ENCODE measurements at places on chromosomes 4 and X.

- DNase-seq: peak; percentile 83
These were observed 23.5 kb downstream of the CHM start for GRCh38 chrX:86023811-86024210.

DNA sequence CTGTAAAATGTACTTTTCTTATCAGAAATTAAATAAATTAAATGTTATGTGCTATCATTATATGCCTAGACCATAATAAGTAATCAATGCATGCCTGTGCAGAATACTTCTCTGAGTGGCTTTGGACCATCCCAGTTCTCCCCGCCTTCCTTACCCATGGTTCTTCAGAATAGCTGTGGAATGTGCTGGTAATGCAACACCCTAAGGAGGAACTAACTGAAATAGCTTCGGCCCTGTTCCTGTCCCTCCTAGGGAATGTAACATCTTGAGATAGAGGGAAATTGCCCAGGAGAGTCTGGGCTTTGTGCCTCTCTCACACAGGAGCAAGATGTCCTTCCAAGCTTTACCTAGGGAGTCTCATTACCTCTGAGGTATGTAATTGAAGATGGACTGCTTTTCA lies 693.6 kb upstream of the HS3ST1 start:
- peak; percentile 40 for DNase-seq

- DNase-seq: no peak
These were observed 31.9 kb downstream of the SLC16A2 start for GRCh38 chrX:74453178-74453577.

DNA sequence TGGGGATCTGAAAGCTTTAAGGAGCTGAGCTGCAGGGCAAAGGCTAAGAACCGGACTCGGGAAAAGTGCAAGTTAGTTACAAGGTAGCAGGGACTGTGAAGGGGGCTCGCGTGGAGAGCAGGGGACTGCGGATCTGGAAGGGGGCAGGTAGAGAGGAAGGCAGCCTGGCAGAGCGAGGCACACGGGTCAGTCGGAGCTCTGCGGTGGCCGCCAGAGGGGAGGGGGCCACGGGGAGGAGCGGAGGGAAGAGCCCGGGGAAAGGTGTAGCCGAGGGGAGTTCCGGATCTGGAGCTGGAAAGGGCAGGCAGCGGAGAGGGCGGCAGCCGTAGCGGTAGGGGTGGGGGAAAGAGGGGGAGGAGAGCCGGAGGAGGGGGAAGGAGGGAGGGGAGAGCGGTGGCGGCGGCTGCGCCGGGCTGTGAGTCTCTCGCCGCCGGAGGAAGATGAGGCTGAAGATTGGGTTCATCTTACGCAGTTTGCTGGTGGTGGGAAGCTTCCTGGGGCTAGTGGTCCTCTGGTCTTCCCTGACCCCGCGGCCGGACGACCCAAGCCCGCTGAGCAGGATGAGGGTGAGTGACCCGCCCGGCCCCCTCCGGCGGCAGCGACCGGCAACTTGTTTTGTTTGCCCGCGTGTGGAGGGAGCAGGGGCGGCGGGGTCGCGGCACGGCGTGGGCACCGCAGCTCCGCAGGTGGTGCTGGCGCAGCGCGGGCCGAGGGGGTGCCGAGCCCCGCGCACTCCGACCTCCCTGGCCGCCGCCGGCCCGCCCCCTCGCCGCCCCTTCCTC lies at the start of gene GALNT7:
Gene GALNT7 (plus strand): TSS at position 416 of the 782 bp plus-strand sequence. CDS start 25 bp downstream, at position 441.
- peak; percentile 36 for DNase-seq

DNA sequence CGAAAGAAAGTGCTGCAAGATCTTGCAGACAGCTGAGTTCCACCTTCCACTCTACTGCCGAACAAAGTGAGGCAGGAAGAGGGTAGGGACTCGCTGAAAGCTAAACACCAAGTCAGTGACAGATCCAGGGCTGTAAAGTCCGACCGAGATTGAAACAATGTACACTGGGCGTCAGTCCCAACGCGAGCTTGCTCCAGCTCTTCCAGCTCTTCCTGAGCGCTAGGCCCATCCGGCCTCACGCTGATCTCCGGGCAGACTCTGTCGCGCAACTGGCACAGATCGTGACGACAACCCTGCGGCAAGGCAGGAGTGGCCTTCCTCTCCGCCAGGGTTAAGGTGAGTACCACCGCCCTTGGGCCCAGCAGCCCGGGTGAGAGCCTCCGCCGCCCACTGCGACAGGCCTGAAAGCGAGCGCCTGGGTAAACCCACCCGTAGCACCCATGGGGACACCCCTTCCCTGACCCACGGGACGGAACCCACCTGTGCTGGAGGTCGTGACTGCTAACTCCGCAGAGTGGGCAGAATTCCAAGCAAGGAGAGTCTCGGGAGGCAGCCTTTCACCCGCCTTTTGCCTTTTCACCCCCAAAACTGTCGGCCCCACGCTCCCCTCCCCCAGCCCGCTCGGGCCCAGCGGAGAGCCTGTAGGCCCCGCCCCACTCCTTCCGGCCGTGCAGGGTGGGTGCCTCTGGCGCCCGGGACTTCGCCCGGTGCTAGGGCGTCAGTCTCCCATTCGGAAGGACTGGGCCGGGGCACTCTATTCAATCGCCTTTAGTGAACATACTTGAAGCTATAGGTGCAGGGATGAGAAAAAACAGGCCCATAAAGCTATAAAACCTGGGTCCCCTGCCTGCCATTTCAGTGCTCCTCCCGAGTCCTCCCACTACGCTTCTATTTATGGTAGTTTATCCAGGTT lies at the start of gene TMLHE:
Gene TMLHE (minus strand): TSS at position 641 of the 913 bp plus-strand sequence. CDS start 67,676 bp downstream, outside the sequence.
- DNase-seq: peak; percentile 47

DNA sequence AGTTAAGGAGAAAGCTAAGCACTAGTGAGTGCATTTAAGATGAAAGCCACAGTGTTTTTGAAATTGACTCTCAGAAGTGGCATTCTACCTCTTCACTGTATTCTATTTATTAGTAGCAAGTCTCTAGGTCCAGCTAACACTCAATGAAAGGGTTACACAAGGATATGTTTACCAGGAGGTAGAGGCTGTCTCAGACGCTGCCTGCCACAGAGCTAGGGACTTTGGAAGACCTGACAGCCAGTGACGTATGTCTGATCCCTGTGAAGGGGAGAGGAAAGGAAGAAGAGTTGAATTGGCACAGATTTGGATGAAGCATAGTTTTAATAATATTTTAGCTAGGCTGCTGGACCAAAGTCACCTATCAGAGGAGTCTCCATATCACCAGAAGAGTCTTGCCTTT lies 36.5 kb upstream of the KLHL2 start:
- no peak for DNase-seq

GRCh38 chr4:11701966-11702725 lies 273.5 kb upstream of the HS3ST1 start:
- no peak for DNase-seq

GRCh38 chr4:38366456-38366855 lies 297.5 kb upstream of the KLF3 start:
- DNase-seq: no peak

- DNase-seq: no peak
These were observed 51.3 kb upstream of the SPRY1 start for GRCh38 chr4:123345137-123345934.

- DNase-seq: no peak
These were observed 64.0 kb upstream of the VCX2 start for GRCh38 chrX:8235026-8235425.

DNA sequence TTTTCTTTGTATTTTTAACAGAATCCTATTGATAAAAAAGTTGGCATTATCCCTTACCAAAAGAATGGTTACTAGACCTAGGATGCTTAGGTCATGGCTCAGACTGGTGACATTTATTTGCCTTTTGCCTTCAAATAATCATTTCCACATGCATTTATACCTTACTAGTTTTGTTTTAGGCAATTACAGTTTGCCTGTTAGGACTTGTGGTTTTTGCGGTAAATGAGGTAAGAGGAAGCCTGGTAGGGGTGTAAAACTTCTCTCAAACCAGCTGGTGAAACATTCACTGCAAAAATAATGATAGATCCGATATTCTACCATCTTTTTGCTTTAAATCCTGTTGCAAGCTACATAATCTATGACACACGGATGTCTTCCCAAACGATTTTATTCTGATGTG lies 12.1 kb downstream of the LAMP2 start:
- no peak for DNase-seq

GRCh38 chrX:28706964-28707363 lies 119.7 kb downstream of the IL1RAPL1 start:
- no peak for DNase-seq

- peak; percentile 31 for DNase-seq
These were observed 22.0 kb upstream of the SMIM31 start for GRCh38 chr4:164731827-164732474.

DNA sequence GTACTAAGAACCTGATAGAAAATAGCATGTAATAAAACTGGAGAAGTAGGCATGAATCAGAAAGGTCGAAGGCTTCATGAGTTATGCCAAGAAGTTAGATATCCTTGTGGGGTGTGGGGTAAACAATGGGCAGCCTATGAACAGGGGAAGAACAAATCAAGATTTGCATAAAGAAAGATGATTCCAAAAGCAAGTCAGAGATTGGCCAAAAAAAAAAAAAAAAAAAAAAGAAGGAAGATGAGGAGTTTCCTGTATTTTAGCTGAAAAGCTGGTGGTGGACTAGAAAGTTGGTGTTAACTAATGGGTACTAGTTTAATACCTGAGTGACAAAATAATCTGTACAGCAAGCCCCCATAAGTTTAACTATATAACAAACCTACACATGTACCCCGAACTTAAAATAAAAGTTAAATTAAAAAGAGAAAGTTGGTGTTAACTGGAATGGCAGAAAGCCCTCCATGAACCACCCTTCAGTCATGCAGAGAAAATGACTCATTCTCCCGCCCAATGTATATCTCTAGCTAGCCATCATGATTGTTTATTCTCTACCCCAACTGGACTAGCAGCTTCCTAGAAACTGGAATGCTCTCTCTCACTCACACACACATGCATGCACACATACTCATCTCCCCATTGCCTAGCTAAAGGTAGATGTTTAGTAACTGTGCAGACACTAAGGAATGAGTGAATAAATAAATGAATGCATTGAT lies 41.7 kb downstream of the ATP11C start:
- peak; percentile 35 for DNase-seq

DNA sequence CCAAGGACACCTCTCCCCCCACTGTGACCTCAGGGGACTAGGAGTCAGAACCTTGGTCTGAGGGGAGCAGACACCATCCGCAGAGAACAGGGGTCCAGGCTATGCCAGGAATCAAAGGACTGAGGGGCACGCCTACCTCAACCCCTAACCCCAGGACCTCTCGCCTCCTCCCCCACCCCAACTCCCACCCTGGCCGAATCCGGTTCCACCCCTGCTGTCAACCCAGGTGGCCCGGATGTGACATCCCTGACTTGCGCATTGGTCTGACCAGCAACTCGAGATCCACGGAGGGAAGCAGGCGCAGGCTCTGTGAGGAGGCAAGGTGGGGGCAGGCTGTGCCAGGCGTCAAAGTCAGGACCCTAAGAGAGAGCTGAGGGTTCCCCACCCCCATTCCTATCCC lies 468 bp upstream of the MAGEA4 start:
- no peak for DNase-seq

GRCh38 chrX:109886122-109886761 lies 116.7 kb upstream of the TMEM164 start:
- DNase-seq: peak; percentile 65

GRCh38 chr4:118589471-118590055 lies 95.6 kb upstream of the METTL14 start:
- no peak for DNase-seq

GRCh38 chrX:4397471-4397870 lies 684.0 kb upstream of the PRKX start:
- no peak for DNase-seq

DNA sequence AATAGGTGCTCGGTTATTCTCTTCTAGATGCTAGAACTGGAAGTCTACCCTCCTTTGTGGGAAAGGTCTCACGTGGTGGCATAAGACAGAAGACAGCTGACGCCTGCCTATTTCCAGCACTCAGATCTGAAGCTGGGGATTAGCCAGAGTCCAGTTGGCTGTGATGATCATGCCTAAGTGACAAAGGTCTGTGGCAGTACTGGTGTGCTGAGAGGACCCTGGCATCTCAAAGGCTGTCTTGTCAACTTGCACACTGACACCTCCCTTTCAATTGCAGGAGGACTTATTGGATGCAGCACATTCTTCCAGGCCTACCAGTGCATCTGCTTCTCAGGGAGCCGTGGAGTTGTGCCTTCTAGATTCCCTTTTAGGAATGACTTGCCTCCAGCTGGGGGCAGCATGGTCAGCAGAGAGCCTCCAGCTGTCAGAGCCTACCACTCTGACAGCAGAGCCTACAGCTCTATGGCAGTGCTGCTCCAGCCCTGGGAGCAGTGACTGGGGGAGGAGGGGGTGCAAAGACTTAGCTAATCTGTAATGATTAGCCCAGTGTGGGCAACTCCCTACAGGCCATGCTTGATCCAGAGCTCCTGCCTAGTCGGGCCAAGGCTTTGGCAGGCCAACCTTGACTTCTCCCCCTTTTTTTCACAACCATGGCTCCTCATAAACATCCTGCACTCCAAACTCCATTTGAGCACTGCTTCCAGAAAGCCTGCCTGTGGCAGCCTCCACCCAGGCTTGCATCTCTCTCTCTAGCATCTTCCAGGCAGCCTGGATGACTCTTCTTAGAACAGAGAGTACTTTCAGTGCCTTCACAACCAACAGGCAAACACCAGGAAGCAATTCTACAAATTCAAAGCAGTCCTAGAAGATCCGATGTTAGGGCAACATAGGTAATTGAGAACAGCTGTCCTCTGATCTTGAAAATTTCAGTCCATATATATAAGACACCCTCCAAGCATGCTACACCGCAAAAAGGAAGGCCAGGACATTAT lies 13.8 kb upstream of the FGFBP2 start:
- no peak for DNase-seq

GRCh38 chr4:5754529-5754881 lies 43.5 kb downstream of the EVC start:
- no peak for DNase-seq

- DNase-seq: peak; percentile 0
These were observed 153.5 kb upstream of the PJA1 start for GRCh38 chrX:69318651-69319340.

- peak; percentile 89 for DNase-seq
These were observed 30.0 kb downstream of the ARHGEF9 start for GRCh38 chrX:63754860-63755579.

- peak; percentile 43 for DNase-seq
These were observed at the start of gene UCHL1 for GRCh38 chr4:41256740-41257256. UCHL1 (plus strand) TSS chr4:41256928; CDS start chr4:41256977, 49 bp downstream.

DNA sequence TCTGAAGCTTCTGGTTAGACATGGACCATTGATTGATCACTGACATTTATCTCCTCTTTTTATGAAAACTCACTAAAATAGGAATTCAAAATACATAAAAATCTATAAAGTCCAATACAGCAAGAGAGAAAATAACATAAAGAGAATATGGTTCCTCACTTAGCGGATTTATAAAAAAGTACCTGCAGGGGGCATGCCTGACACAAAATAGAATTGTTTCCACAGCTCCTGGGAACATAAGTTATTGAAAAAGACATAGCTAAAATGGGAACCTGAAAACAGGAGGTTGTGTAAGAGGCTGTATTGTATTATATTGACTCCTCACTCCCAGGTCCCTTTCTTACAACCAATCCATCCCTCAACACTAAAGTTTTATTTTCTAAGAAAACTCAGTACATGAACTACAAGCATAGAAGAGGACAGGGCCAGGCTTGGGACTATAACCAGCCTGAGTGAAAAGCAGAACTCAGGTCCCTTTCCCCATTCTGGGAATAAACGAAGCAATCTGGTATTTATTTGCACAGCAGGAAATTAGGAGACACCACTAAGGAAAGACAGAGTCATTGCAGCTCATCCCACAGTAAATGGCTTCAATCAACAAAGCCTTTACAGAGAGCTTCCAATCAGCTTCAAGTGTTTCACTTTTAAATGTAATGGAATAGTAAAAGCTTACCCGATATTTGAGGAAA lies 121.1 kb upstream of the NDST4 start:
- peak; percentile 72 for DNase-seq

- DNase-seq: peak; percentile 60
These were observed 25.4 kb downstream of the MBNL3 start for GRCh38 chrX:132463411-132463810.

GRCh38 chr4:94561249-94562024 lies 109.7 kb downstream of the PDLIM5 start:
- peak; percentile 16 for DNase-seq
